ENCODE measurements at places on chromosomes 6 and 20.
A peak's percentile ranks its signal among the peaks of the same experiment; 100 is the strongest.

DNA sequence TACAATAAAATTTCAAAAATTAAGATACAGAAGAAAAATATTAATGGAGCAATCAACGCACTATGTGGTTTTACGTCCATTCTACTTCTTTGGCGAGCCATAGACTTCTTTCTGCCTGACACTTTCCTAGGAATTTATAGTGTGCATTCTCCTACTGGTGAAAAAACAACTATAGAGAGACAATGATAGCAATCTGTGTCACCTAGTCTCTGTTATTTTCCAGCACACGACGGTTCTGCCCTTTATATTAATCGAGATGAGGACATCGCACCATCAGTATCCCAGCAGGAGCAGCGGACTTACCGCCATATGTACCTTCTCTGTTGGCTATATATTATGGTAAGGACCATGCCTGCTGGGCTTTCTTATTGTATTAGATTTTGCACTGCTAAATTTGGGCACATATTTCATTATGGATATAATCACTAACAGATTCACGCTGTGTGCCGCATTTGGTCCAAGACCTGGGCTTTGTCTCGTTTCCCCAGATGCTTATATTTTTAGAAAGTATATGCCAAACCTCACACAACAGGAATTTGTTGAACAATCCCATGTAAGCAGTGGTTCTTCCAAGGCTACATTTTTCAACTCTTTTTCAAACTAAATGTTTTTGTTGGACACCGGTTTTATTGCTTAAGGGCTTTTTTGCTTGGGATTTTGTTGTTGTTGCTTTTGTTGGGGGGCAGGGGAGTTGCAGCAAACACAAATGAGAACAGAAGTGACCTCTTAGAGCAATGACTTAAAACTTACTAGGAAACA is 166.4 kb downstream of the ADAT2 start:
- no peak for DNase-seq

GRCh38 chr20:56363491-56363890 is 4.7 kb downstream of the FAM210B start:
- DNase-seq: no peak

GRCh38 chr20:7950387-7950786 is 10.1 kb upstream of the HAO1 start:
- no peak for DNase-seq

DNA sequence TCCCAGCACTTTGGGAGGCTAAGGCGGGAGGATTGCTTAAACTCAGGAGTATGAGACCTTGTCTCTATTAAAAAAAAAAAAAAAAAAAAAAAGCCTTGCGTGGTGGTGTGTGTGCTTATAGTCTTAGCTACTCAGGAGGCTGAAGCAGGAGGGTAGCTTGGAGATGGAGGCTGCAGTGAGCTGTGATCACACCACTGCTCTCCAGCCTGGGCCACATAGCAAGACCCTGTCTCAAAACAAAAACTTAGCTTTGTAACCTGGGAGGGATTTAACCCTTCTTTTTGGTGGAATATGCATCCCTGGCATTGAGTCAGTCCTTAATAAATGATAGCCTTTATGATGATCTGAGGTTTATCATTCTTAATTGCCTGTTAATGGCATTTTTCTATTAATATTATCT is 12.8 kb downstream of the ASXL1 start:
- DNase-seq: no peak

DNA sequence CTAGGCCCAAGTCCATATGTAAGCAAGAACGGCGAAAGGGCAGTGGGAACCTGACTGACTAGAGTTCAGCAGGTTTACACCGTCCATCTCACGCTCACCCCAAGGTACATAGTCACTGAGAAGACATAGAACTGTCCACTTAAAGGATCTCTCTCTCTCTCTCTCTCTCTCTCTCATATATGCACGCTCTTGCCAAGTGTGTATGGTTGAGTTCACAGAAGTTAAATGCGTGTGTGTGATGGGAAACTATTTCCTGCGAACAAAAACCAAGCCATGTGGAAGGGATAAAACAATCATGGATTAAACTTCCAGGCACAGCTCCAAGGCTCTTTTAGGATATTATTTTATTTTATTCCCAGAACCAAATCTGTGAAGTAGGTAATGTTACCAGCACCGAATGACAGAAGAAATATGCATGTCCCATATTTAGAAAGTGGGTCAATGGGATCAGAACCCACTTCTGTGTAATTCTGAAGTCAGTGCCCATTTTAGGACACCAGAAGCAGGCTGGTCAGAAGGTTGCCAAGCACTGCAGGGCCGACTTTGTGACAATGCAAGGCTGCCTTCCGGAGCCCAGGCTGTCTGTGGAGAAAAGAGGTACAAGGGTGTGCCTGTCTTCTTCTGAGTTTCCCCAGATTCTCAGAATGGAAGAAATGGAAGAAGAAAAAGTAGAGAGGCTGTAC is 49.2 kb upstream of the MAP7 start:
- no peak for DNase-seq

DNA sequence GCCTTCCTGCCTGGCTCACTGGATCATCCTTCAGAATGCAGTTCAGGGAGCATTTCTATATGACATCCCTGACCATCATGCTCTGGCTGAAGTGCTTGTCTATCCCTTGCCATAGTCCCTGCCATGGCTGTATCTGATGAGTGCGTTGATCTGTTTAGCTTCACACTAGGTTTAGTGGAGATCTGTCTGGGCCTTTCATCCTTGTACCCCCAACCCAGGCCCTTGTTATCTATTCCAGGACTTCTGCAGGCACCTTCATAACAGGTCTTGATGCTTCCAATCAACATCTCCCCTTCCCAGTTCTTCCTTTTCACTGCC is 102.4 kb downstream of the QRSL1 start:
- no peak for DNase-seq

DNA sequence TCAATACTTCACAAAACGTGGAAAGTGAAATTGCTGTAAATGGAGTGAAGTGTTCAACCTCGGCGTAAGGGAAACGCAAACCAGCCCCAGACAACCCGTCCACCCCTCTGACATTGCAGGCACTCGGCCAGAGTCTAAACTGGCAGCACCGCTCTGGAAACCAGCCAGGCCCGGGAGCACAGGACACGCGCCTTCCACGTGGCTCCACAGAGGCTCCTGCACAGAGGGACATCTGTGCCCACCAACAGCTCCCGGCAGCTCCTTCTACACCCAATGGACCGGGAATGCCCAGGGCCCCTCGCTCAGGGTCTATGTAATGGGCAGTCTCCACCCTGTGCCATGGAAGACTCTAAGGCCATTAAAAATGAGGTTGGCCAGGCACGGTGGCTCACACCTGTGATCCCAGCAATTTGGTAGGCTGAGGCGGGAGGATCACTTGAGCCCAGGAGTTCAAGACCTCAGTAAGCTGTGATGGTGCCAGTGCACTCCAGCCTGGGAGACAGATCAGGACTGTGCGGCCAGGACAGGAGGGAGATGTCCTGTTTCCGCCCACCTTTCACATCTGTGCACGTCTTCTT is 3.4 kb upstream of the HELZ2 start:
- DNase-seq: peak; percentile 63

DNA sequence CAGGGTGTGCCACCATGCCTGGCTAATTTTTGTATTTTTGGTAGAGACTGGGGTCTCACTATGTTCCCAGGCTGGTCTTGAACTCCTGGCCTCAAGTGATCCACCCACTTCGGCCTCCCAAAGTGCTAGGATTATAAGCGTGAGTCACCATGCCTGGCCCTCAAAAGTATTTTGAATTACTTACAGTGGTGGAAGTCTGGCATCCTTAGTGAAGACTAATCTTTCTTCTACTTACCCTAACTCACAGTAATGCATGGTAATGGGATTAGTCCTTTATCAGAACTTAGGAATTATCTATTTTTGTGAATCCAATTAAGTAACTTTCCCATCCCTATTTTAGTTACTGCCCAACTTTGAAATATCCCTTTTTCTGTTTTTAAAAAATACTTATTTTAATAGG is 3.9 kb downstream of the RWDD1 start:
- DNase-seq: no peak

- no peak for DNase-seq
Measured at GRCh38 chr6:36126553-36127458, 3.5 kb upstream of the MAPK13 start.

- DNase-seq: no peak
Measured at GRCh38 chr6:62393608-62394007, 107.6 kb upstream of the KHDRBS2 start.

DNA sequence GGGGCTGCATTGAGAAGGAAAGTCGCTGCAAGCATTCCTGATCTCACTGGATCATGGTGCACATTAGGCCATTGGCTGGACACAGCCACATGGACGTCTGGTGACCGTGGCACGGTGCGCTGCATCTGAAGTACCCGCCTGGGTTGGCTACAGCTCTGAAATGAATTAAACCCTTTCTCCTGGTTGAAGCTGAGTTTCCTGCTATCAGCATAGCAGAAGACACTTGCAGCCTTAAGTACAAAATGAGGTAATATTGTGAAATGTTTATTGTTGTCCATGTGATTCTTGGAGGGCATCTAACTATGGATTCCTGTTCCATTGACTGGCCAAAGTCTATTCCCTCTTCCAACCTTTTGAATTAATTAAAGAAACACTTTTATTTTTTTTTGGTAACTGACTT is 89.8 kb upstream of the ADTRP start:
- no peak for DNase-seq

DNA sequence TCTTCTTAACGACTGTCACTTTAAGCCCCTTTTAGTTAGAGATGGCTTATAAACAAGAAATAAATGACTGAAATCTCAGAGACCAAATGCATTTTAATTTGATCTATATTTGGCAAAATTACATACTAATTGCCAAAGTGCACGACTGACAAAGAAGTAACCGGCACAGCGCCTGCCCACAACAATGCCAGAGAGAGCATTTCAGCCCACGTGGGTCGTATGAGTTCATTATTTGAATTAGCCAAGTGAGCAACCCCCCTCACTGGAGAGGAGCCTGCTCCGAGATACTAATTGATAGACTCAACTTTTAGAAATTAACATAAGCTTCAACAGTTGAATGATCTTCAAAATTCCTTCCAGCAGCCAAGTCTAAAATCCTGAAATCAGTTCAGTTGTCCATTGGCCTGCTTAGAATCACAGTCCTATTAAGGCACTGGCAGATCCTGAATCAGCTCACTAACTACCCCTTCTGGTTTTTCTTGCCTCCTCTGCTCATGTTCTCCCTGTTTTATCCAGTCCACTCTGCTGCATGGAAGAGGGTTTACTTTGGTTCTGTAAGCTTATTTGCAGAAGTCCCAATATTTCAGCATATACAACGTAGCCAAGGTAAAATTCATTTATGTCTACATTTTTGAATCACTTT is 519.1 kb upstream of the AGPAT4 start:
- peak; percentile 23 for DNase-seq

GRCh38 chr6:89518352-89519055 is 85.6 kb downstream of the ANKRD6 start:
- no peak for DNase-seq

- no peak for DNase-seq
Measured at GRCh38 chr6:43248101-43248500, 4.8 kb downstream of the TTBK1 start.

DNA sequence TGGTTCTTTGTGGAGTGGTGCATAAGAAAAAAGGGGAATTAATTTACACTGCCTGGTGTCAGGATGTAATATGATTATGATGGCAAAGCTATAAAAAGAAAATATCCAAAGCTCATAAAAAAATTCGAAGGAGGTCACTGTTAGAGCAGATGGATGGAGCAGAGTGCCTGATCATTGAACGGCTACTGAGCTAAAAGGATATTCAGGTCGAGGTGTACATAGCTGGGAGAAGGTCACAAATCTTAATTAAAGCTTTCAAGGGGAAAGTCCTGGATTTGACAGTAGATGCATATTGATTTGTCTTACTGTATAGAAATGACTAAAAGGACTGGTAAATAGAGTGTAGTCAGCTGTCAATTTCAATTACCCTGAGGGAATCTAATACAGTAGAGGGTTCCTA is 84.4 kb downstream of the PKIB start:
- DNase-seq: no peak

DNA sequence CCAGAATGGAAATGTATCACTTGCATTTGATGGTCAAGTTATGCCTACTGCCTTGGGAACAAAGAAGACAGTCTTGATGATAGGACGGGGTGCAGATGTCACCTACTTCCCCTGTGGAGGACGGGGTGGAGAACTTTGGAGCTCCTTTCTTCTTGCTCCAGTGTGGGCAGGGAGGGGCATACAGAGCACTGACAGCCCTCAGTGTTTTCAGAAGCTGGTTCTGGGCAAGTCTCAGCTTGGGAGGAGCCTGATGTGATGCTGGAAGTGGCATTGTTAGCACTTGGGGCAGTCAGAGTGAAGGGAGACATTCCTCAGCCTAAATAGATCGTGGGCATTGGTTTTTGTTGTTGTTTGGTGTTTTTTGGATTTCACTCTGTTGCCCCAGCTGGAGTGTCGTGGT is 59.7 kb downstream of the SYNJ2 start:
- no peak for DNase-seq

- DNase-seq: no peak
Measured at GRCh38 chr6:121830736-121831135, 395.3 kb downstream of the GJA1 start.

DNA sequence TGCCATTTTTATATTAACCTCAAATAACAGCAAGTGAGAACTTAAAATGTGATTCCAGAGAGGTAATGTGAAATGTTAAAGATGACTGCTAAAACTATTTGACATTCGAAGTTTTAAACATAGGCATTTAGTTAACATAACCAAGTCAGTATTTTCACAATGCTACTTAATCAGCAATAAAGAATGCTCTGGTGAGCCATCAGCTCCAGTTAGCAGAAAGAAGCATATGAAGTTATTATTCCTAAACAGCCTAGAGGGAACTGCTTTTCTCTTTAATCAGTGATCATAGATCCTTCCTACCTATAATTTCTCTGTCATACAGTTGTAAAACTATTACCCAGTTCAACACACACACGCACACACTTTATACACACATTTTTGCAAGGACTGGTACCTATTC is 60.1 kb downstream of the MMS22L start:
- peak; percentile 28 for DNase-seq

- DNase-seq: peak; percentile 63
Measured at GRCh38 chr6:13014504-13015378, 298.2 kb downstream of the PHACTR1 start.

Data from brain (organoid and tissue), 16 donors.